ENCODE measurements at places on chromosomes 7 and 10. TPM values are rescaled to one million over a fixed set of nuclear protein-coding genes. Genes with fewer than 3 reads are reported as not detected.

DNAJC12 gene
- 7.6 TPM for total RNA-seq

HUS1 gene
- total RNA-seq, result 15.3 TPM

VGF gene
- total RNA-seq, result 0.26 TPM

GRCh38 chr7:101066833-101067177, 18.5 kb upstream of the TRIM56 start:
- no peak for DNase-seq

- no peak for DNase-seq
These were observed 29.6 kb upstream of the ATXN7L1 start for GRCh38 chr7:105905910-105906568.

DNA sequence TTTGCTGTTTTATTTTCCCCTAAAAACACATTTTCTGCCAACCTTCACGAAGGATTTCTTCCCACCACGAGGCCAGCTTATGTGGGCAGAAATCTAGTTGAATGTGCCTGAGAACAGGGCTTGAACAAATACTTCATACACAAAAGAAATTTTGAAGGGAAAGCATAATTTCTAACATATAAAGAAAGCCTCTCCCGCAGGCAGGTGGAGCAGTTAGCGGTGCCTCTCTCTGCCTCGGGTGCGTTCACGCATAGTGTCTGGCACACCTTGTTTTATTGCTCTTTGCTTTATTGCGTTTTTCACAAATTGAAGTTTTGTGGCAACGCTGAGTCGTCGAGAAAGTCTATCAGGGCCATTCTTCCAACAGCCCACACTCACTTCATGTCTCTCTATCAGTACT, 7.0 kb upstream of the CSGALNACT2 start:
- peak; percentile 64 for DNase-seq

DNA sequence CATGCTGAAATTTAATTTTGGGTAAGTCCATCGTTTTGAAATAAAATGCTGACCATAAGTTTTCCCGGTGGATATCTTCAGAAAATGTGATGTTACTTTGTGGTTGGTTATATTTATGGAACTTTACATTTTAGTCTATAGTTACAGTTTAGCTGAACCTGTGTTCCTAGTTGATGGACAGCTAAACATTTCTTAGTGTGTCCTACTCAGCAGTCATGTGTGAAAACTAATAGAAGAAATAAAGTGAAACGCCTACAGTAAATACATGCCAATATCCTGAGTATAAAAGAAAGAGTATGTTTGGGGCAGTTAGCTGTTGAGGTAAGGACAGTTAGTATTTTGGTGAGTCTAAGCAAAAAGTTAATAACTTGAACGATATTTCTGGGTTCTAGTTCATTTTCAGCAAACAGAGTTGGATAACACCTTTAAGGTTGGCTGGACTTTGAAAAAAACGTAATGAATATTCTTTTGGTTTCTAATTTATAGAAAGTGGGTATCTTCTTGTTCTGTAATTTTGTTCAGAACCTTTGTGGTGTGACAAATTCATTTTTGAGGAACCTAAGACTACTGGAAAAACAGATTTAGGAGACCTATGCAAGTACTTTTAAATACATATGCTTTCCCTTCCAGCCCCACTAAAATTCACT, 28.7 kb downstream of the LCOR start:
- DNase-seq, result no peak

DNA sequence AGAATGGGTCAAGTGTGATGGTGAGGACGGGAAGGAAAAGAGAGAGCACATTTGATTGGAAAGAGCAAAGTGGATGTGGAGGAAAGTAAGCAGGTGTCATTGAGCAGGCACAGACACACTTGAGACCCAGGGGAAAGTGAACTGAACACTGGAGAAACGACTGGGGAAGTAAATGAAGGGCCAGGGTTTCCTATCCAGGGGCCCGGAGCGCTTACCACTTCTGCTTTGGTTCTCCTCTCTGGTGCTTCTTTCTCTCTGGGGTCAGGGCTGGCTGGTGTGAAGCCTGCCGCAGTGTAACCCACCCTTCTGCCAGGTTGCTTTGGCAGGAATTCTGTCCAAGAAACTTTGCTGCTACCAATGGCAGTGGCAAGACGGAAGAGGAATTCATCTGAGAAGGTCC, 219.3 kb downstream of the SKAP2 start:
- no peak for DNase-seq

DNA sequence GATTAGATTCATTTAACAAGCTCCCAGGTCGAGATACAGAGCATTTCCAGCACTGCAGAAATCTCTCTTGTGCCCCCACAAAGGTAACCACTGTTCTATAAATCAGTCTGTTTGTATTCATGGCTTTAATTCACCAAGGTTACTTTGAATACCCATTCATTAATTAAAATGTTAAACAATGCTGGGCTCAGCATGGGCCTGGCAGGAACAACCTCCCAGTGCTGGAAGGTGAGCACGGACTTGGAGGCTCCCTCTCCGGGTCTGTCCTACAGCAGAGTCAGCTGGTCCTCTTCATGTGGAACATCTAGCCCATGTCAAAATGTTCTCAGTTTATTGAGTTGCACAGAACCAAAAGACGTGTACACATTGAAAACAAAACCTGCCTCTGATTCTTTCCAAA, 15.6 kb upstream of the EFCAB10 start:
- DNase-seq, result no peak

DNA sequence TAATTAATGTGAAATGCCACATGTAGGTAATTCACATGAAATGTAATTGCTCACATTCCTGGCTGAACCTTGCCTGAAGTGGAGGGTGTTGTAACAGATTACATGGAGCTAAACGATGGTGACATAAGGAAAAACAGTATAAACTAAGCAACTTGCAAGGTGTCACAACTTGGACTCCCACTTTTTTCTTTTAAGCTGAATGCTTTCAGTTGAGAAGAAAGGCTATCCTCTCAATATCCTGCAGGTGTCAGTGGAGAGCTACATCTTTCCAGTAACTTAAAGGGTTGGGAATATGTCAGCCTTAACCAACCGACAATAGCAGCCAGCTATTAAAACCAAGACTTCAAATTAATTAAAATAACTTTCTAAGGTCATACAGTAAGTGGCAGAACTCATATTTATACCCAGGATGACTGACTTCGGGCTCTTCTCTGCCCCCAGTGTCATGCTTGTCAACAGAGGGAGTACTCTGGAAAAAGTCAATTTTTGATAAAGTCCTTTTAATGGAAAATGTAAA, 33.7 kb downstream of the NRBF2 start:
- no peak for DNase-seq

GRCh38 chr10:70564113-70564725, 38.3 kb downstream of the PRF1 start:
- no peak for DNase-seq

DNA sequence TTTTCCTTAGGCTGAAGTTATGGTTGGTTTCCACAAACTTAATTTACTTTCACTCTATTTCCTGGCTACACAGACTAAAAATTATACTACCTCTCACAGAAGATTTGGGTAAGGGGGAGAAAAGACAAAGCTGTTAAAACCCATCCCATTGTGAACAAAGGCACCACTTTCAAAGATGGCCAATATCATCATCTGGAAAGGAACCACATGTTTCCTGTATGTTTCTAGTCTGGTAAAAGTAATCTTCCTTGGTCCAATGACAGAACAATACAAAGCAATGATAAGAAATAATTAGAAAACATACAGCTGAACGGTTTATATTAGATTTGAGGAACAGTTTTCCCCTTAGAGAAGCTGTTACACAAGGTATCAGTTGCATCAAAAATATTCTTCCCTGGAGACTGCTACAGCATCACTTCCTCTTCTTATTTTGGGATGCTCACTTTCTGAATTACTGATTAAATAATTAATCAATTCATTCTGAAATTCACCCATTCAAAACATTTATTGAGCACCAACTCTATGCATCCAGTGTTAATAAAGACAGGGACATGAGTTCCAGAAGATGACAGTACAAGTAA, 8.5 kb upstream of the SFR1 start:
- DNase-seq, result no peak

DNA sequence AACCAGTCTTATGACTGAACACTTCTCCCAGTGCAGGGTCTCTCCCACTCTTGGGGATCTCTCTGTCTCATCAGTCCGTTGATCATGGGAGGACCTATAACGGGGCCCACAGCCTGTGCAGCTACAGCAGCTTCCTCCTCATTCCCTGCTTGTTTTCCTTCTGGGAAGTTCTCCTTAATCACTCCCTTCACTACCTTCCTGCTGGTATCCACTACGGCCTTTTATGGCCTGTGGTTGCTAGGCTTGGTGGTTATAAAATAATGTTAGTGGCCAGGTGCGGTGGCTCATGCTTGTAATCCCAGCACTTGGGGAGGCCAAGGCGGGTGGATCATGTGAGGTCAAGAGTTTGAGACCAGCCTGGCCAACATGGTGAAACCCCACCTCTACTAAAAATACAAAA, 3.5 kb upstream of the ZNF282 start:
- DNase-seq, result no peak
